Psoas muscle (tissue), 8 donors: ENCODE measurements at places on chromosomes 16 and 17. TPM values are rescaled to one million over a fixed set of nuclear protein-coding genes. Genes with fewer than 3 reads are reported as not detected.

DNA sequence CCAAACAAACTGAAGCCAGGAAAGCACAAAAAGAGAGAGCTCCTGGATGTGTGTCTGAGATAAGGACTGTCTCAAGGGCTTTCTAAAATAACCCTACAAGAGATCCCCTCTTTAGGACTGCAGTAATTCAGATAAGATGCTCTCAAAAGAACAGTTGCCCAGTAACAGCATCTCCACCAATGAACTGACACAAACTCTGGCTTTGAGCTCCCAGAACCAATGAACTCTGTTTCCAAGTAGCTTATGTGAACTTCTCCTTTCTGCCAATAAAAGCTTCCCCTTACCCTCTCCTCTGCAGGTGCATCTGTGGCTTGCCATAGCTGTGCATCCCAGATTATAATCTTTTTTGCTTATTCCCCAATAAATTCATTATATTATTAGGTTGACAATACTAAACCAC, 421.5 kb downstream of the SLC39A11 start:
- DNase-seq, result no peak

DNA sequence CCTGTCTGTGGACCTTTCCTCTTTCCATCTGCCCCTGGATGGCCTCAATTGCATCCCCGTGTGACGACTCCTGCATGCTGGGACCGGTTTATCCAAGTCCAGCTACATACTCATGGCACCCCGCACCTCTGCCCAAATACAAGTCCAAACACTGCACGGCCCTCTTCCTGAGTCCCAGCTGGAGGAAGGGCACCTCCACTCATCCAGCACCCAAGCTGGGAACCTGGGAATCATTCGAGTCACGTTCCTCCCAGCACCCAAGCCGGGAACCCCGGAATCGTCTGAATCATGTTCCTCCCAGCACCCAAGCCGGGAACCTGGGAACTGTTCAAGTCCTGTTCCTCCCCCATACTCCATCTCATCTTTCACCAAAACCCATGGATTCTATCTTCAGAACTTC, 10.2 kb downstream of the TRARG1 start:
- DNase-seq, result no peak

- no peak for DNase-seq
These were observed 219.1 kb upstream of the IRX3 start for GRCh38 chr16:54505549-54506213.

The ADAD2 gene
- not detected for total RNA-seq

DNA sequence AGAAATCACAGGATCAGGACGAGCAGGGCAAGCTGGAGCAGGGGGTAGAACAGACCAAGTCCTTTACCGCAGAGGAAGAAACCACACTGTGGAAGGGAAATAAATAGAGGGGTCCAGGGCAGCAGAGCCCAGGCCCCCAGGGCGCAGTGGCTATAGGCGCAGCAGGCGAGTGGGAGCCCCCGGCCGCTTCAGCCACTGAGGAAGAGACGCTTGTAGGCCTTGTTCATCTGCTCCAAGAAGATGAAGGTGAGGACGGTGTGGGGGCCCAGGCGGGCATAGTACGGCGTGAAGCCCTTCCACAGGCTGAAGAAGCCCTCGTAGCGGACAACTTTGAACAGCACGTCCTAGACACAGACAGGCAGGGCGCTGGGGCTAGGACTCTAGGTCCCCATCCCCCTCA, 2.3 kb downstream of the SLC25A11 start:
- no peak for DNase-seq

The TEKT1 gene
- not detected for total RNA-seq

The KRT222 gene
- total RNA-seq, result not detected

DNA sequence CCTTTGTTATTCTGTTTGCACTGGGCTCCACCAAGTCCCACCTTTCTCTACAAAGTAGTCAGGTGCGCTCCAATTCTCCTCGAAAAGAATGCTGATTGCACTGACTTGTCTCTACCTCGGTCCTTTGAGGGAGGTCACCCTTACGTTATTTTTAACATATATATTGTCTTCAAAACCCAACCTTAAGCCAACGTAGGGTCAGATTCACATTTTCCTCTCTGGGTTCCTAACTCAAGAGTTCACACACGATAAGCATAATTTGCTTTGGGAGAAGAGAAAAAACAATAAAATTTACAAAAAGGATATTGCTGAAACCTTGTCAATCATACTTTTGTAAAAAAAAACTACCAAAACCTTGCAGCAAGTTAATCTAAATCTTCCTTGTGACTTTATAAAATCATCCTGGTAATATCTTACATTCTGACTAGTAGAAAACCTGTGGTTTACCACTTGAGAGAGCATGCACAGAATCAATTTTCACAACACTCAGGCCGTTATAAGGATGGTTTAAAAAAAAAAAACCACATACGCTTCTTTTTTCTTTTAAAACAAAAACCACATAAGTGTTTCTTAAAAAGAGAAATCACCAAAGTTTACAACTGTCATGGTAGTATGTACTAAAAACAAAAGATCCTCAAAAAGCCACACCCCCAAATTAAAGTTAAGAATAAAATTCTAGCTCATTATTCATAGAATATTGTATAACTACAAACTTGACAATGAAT, 72.2 kb upstream of the TRAP1 start:
- no peak for DNase-seq

- no peak for DNase-seq
These were observed 90.7 kb downstream of the SOCS1 start for GRCh38 chr16:11165349-11165748.

DNA sequence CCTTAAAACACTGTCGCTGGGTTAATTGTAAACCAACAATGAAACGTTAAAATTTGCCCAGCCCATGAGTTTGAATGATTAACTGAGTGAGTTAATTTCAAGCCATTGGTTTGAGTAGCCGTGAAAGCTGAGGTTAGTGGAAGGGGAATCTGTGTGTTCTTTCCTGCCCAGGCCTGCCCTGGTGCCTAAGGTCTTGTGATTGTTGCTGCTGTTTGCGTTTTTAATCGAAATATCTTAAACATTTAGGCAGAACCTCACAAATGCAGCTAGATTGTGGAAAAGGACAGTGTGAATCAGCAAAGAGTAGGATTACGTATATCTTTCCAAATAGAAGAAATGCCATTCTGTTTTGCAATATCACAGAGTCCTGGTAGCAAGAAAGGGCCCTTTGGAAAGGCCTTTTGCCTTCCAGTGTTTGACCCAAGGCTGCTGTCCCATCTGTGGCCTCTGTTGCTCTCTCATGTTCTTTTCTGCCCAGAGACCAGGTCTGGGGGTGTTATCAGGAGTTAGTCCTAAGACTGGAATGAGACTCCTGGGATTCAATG, 113.8 kb downstream of the MSI2 start:
- DNase-seq, result no peak

GRCh38 chr16:72727565-72727964, 320.4 kb downstream of the ZFHX3 start:
- no peak for DNase-seq

DNA sequence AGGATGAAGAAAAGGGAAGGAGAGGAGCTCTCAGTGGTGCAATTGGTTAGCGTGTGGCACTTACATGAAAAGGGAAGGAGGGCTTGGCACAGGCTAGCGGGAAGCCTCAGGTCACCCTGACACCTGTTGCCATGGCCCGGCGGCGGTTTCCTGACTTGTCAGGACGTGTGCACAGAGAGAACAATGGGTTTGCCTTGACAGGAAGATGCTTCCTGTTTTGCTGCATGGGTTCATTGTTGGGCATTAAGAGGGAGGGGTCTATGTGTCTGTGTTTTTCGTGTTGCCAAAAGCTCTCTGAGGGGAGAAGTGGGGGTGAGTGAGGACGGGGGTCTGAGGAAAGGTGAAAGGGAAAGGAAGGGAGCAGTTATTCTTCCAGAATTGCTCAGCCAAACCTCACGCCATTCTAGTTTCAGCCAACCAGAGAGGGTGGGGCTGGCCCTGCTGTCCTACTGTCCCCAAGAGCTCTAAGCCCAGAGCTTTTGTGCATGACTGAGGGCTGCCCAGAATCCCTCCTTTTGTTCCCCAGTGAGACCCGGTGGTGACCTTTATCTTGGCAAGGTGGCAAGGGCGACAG, 17.1 kb upstream of the CCR7 start:
- DNase-seq, result peak; percentile 70

DNA sequence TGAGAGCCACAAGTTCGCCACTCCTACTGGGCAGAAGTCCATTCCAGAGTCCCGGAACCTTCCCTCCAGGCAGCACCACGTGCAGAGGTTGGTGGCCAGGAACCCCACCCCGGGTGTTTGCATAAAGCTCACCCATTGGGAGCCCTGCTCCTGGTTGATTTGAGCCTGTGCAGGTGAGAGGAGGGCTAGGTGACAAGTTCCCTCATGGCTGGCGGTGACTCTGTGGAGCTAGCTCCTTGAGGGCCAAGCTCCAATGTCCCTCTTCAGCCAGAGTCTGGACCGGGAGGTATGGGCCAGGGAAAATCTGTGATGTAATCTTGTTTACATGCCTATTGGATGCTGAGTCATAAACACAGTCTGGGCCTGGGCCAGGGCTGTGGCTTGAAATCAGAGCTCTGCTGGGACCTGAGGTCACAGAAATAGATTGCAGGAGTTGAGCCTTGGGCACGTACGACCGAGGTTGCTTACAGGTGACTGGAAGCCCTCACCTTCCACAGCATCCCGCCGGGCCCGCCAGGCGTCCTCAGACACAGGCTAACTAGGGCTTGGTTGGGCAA, 118.9 kb downstream of the AATF start:
- peak; percentile 85 for DNase-seq

The PRSS22 gene
- total RNA-seq, result 0.20 TPM

The SPATA2L gene
- total RNA-seq, result 1.7 TPM

- no peak for DNase-seq
These were observed 202.6 kb upstream of the MYOCD start for GRCh38 chr17:12463102-12463501.

DNA sequence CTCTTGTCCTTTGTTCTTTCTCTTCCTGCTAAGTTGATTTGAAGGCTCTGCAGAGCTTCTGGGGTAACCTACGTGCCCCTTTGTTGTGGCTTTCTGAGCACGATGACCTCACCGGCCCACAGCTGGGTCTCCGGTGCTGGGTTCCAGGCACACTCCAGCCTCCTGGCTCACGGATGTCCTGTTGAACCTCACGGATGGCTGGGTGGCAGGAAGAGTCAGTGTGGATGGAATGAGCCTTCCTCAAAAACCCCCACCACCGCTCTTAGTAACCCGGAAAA, 116.0 kb downstream of the SOCS1 start:
- DNase-seq, result no peak

The KRTAP9-4 gene
- not detected for total RNA-seq

- DNase-seq, result no peak
These were observed 274.2 kb upstream of the SOX9 start for GRCh38 chr17:71846561-71847110.

The KRTAP1-5 gene
- total RNA-seq, result not detected

The GLTPD2 gene
- total RNA-seq, result not detected

The BCO1 gene
- total RNA-seq, result not detected

DNA sequence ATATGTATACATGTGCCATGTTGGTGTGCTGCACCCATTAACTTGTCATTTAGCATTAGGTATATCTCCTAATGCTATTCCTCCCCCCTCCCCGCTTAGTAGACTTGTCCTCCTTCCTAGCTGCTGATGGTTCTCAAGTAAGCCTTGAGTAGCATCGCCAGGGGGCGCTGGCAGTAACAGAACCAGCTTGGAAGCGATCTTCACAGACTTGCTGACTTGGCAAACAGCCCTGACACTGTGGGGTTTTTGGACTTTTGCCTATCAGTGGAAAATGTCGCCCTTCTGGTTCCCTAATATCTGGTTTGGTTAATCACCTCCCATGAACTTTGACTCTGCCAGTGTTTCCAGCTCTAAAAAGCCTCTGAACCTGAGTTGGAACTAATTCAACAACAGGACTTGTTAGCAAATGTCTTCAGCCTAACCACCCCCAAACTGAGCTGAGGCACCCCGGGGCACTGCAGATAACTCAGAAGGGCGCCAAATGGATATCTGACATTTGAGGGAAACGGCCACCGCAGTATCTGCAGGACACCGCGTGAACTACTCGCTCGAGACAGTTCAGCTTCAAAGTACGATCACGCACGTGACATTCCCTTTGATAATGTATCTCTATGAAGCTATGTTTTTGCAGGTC, 15.4 kb upstream of the SPATA32 start:
- peak; percentile 96 for DNase-seq

The MT4 gene
- not detected for total RNA-seq

The OVCA2 gene
- total RNA-seq, result 12.3 TPM

The CLEC10A gene
- total RNA-seq, result 1.9 TPM

The NATD1 gene
- 48.0 TPM for total RNA-seq

DNA sequence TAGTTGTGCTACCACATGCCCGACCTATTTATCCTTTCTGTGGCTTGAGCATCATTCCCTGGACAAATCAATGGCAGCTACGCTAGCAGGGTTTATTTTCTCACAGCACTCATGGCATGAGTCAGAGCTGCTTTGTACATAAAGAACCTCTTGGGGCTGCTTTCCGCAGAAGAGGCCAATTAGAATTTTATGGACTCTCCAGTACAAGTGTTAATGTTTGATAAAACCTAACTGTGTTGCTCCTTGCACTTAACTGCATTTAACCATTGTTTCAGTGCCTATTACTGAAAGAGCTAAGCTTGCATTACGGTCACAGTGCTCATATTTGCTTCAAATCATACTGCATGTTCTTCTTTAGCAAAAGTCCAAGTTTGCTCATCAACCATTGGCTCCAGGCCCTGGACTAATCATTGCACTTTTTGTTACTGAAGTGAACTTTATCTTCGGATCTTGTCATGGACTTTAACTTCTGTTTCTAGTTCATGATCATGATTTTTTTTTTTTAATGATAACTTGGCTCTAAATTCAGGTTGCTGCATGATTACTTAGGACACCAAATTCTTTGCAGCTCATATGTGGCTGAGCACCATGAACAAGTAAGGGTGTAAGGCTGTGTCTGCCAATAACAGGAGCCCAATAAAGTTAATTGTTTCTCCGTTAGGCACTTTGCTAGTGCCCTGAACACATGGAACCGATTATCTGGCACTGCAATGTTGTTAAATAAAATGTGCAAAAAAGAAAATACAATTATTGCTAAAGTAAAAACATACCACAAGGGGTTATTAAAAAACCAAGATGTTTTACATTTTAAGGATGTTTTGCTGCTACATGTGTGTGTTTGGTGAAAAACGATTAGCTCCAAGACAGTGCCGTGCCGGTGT, 492.2 kb downstream of the KCNJ2 start:
- no peak for DNase-seq

- no peak for DNase-seq
These were observed 142.8 kb upstream of the FOXF1 start for GRCh38 chr16:86367291-86368072.

GRCh38 chr16:29916979-29917378, 9.0 kb downstream of the KCTD13 start:
- DNase-seq, result no peak

GRCh38 chr17:37787055-37787757, 42.3 kb upstream of the HNF1B start:
- no peak for DNase-seq
